ENCODE measurements at places on chromosomes 3 and 15.
A peak's percentile ranks its signal among the peaks of the same experiment; 100 is the strongest.

GRCh38 chr3:77605308-77605707, 565.4 kb downstream of the ROBO2 start:
- no peak for DNase-seq

DNA sequence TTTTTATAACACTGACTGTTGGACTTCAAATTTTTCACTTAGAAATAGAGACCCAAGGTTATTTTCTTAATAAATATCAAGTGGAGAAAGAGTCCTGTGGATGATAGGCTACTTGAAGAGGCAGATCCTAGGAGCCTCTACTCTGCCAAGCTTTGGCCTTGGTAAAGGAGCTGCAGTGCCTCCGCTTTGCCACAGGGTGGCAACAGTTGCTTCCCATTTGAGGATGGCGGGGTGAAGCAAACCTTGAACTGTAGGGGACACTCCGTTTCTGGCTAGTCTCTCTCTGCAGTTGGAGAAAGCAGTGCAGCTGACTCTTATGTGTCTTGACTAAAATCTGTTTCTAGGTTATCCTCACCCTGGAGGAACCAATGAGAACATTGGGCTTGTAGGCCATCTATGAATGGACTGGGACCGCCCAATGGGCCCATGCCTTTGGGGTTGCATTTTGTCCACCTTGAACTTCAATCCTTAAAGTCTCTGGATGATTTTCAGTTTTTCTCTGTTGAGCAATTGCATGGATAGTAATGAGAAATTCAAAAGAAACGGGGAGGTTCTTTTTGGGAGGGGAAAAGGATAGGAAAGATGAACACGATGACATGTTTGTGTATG, 9.8 kb downstream of the SCG5 start:
- DNase-seq = peak; percentile 3

GRCh38 chr3:124172816-124173215, 180.9 kb upstream of the ROPN1 start:
- DNase-seq = no peak

GRCh38 chr3:141644931-141645330, 93.2 kb upstream of the RNF7 start:
- DNase-seq = peak; percentile 68

GRCh38 chr15:27046880-27047279, 75.9 kb downstream of the GABRG3 start:
- no peak for DNase-seq

DNA sequence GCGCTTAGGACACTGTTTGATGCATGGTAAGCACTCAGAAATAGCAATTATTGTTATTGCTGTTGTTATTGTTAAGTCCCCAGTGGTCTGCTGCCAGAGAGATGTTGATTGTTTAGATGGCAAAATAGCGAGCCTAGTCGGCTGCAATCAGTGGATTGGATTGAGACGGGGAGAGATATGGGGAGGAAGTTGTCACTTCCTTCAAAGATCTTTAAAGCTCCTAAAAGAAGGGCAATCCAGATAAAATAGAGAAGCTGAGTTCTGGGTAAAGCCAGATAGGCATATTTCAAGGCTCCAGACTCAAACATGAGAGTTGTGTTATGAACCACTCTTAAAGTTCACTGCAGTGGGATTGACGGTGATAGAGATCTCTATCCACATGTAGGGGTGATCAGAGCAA, 64.5 kb downstream of the RYR3 start:
- no peak for DNase-seq

DNA sequence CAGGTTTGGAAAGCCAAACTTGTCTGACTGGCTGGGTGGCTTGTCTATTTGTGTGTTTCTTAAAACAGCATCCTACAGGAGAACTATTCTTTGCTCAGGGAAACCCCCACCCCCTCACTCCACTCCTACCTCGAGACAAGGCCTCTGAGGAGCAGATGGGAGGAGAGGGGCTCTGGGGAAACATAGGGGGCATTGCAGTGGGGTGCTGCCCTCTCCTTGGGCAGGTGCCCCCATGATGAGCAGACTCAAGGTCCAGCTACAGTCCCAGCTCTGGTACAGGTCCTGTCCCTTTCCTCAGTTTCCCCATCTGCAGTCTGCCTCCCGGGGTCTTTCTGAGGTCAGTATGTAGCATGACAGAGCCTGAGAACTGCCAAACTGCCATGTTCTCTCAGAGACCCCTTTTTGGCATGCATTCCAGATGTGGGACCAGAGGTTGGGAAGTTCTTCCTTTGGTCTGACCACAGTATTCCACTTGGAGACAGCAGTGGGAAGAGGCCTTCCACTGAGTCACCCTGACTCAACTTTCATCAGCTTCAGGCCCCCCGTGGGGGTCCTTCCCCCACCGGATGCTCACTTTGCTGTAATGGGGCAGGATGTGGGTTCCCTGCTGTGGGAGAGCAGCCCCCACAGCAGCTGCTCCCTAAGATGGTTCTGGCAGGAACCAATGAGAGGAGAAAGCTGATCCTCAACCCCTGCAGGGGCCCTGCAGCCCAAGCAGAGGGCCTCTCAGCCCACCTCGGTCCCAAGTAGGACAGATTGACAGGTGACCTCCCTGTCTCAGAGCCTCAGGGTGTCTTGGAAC, 32.3 kb upstream of the CYP11A1 start:
- no peak for DNase-seq

- no peak for DNase-seq
These were observed 39.0 kb downstream of the SHC4 start for GRCh38 chr15:48924528-48925393.

GRCh38 chr3:50442945-50443579, 60.4 kb downstream of the CACNA2D2 start:
- no peak for DNase-seq

- no peak for DNase-seq
These were observed 27.0 kb downstream of the SH3BP5 start for GRCh38 chr3:15305359-15305844.

GRCh38 chr15:100043692-100044091, 298.1 kb downstream of the ADAMTS17 start:
- DNase-seq = no peak

- DNase-seq = no peak
These were observed 47.1 kb downstream of the SLC12A1 start for GRCh38 chr15:48253172-48253571.

DNA sequence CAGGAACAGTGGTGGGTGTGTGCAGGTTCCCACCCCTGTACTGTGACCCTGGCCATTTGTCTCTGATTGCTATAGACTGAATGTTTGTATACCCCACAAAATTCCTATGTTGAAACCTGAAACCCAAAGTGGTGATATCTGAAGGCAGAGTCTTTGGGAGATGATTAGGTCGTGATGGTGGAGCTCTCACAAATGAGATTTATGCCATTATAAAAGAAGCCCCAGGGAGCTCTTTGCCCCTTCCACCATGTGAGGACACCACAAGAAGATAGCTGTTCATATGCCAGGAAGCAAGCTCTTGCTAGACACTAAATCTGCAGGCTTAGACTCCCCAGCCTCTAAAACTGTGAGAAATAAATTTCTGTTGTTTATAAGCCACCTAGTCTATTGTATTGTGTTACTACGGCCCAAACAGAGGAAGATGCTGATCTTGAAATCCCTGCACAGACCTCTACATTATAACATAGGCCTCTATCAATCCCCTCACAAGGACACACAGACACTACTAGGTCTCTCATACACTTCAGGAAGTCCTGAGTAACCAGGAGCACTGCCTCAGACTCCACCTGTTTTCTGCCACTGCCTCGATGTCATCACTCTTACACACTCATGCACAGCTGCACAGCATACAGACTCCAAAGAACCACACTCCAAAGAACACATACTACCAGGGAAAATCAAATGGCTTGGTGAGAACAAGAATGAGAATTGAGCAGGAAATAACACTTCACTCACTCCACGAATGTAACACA, 14.7 kb downstream of the IGSF11 start:
- DNase-seq = no peak

DNA sequence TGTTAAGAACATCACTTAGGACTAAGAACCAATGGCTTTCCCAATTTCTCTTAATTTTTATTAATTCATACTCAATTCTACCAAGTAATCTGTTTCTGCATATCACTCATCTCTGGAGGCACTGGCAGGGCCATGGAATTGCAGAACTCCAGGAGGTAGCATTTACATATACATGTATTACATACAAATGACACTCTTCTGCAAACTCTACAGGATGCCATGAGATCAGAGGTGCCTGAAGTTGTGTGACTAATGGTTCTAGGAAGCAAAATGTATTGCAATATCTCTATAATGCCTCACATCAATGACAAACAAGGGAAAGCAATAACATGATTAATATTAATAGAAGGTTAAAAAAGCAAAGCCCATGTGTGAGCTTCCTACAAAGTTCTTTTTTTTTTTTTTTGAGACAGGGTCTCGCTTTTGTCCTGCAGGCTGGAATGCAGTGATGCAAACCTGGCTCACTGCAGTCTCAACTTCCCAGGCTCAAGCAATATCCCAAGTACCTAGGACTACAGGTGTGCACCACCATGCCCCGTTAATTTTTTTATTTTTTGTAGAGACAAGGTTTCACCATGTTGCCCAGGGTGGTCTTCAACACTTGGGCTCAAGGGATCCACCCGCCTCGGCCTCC, 33.0 kb downstream of the DENND6A start:
- no peak for DNase-seq

DNA sequence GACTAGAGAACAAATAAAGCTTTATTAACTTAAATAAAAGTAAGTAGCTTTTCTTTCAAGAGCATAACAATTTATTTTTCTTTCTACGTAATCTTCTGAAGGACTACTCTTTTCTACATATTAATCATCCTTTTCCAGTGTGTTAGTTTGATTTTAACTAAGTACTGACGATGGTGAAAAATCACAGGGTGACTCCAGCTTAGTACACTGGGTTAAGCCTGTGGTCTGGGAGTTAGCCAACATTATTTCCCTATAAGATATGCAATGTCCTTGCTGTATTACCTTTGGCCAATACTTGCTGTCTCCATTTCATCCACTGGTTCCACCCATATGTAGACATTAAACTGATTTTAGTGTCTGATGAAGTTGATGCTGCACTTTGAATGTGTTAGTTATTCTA, 508.6 kb upstream of the SUCLG2 start:
- DNase-seq = no peak

DNA sequence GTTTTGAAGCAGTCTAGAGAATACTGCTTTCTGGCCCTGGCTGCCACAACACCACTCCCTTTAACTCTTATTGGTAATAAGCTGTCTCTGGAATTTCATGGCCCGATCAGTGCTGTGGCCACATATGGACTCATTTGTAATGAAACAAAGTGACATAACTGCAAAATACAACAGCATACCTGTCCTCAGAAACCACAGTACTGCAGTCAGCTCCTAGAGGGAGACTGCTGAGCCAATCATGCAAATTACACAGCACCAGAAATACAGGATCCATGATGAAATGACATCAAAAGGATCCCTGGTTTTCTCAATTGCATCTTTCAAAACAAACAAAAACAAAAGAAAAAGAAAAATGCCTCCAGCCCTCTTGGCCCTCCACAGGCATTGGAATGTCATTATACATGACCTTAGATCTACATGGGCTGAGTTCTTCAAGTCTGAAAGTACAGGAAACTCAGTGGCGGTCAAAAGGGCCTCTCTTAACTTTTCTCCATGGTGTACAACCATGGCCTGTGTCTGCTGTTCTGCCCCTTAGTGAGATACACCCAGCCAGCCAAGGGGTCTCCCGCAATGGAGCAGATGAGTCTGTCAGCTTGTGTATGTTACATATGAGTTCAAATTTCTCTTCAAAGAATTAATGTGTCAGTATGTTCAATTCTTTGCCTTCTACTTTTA, 24.9 kb upstream of the KBTBD12 start:
- DNase-seq = no peak

GRCh38 chr3:143314251-143315093, 194.9 kb downstream of the CHST2 start:
- DNase-seq = no peak

DNA sequence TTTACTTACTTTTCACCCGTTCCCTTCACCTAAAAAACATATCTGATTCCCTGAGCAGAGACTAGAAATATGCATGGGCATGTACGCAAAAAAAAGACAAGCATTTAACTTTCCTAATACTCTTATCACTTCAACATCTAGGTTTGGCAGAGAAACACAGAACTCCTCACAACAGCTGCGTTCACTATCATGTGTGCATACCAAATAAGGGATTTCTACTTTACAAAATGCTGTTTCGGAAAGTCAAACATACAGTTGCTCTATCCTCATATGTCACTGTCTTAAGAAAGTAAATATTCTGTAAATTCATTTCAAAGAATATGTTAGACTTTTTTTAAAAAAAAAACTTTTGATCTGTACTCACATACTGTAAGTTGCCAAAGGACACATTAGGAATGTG, 65.1 kb upstream of the CBLB start:
- no peak for DNase-seq

GRCh38 chr3:58093574-58094195, 85.5 kb downstream of the FLNB start:
- DNase-seq = no peak

GRCh38 chr3:162029736-162030135, 533.1 kb downstream of the OTOL1 start:
- DNase-seq = no peak

- DNase-seq = no peak
These were observed 194.2 kb downstream of the MTHFS start for GRCh38 chr15:79702621-79703020.

GRCh38 chr3:197352382-197352781, 54.0 kb upstream of the DLG1 start:
- no peak for DNase-seq

DNA sequence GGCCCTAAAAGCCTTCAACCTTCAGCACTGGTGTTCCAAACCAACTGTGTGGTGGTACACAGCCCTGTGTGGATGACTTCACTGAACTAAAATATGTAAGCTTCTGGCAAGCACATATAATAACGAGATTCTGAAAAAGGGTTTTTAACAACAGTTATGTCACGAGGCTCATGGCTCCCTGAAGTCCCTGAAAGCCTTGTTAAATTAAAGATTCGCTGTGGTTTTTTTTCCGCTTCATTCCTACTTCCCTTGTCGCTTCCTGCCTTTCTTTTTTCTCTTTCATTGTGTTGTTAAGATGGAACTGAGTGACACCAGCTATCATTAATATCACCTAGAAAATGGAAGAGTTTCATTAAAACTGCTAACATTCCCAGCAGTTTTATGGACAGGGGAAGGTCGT, 3.5 kb downstream of the RORA start:
- DNase-seq = no peak

GRCh38 chr3:53346514-53346913, 829 bp downstream of the DCP1A start:
- no peak for DNase-seq

- DNase-seq = no peak
These were observed 148.8 kb downstream of the SLC9A9 start for GRCh38 chr3:143699424-143699823.

GRCh38 chr3:48013288-48013980, 2.8 kb downstream of the MAP4 start:
- no peak for DNase-seq

GRCh38 chr3:107525644-107526305, 3.0 kb downstream of the BBX start:
- DNase-seq = no peak

- no peak for DNase-seq
These were observed 120.2 kb upstream of the ALCAM start for GRCh38 chr3:105246536-105246935.

Data from activated CD4-positive, alpha-beta T cell treated with anti-CD3 and anti-CD28 coated beads for 24 hours (primary cell).